ENCODE measurements at places on chromosomes 5 and 9. TPM values are rescaled to one million over a fixed set of nuclear protein-coding genes. Genes with fewer than 3 reads are reported as not detected.
A peak's percentile ranks its signal among the peaks of the same experiment; 100 is the strongest.

Gene SLIT3
- total RNA-seq = 12.4 TPM

- DNase-seq = no peak
Observed at GRCh38 chr9:114894206-114894605, 36.2 kb downstream of the TNFSF8 start.

Gene HCN1
- not detected for total RNA-seq

DNA sequence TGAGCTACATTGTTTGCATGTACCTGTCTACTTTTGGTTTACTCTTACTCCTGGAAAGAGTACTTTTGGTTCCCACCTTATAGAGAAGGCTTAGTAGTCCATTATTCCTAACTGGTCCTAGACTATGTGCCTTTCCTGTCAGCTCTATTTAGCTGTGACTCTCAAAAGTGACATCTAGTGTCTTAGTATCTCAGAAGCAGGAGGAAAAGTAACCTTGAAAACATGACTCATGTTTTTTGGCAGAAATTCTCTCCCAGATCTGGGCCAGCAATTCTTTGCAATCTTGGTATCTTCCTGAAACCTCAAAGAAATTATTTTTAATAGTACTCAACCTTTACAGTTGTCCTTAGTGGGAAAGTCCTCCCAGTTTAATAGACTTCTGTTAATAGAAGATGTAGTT, 691.7 kb upstream of the SEMA6A start:
- DNase-seq = no peak

- DNase-seq = no peak
Observed at GRCh38 chr5:983238-983524, 25.4 kb upstream of the NKD2 start.

Gene TRIM36
- 0.19 TPM for total RNA-seq

GRCh38 chr5:113017881-113018635, 41.5 kb downstream of the DCP2 start:
- no peak for DNase-seq

- DNase-seq = no peak
Observed at GRCh38 chr9:1007312-1007711, 30.9 kb downstream of the DMRT3 start.

DNA sequence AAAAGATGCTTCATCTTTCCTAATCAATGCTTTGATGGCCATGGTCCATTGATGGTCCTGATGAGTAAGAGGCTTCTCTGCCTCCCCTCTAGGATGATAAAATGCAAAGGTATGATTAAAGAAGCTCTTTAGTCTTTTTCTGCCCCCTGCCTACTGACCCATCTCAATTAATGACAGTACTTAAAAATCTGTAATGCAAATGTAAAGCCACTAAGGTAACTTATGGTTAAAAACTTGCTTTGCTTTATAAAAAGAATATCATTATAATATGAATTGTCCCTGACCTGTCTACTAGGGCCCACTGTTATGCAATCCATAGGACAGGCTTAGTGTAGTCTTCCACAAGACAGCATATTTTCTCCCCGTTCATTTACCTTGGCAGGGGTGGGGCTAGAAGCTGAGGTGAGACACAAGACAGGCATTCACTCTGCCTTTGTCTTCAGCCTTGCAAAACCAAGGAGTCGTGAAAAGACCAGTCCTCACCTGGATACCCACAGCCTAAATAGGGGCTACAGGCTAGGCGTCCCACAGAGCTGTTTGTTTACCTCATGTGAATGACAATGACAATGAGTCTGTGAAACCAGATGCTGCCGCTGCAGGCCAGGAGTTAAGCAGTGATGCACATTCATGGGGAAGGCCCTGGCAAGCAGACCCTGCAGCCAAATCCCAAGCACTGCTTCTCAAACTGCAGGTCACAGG, 60.4 kb downstream of the BNC2 start:
- no peak for DNase-seq

GRCh38 chr5:177431317-177432142, 5.1 kb downstream of the GRK6 start:
- DNase-seq = peak; percentile 86

- no peak for DNase-seq
Observed at GRCh38 chr5:152271420-152271819, 133.7 kb downstream of the NMUR2 start.

DNA sequence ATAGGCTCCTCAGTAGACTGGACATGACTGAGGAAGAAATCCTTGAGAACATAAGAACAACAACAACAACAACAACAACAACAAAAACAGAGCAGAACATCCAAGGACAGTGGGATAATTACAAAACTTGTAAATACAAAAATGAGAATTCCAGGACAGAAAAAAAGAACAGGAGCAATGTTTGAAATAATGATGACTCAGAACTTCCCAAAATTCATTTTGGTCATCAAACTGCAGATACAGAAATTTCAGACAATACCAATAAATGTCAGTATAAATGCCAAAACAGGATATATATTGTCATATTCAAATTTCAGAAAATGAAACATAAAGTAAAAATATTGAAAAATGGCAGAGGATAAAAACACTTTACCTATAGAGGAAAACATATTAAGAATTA, 259.0 kb downstream of the TRIM36 start:
- DNase-seq = no peak

- DNase-seq = peak; percentile 71
Observed at GRCh38 chr9:129111528-129112151, 425 bp downstream of the PTPA start.

Gene PCDHGA5
- total RNA-seq = 5.7 TPM

Gene SUSD3
- total RNA-seq = 1.7 TPM
